ENCODE measurements at places on chromosomes 3 and 15. TPM values are rescaled to one million over a fixed set of nuclear protein-coding genes. Genes with fewer than 3 reads are reported as not detected.
A peak's percentile ranks its signal among the peaks of the same experiment; 100 is the strongest.

- peak; percentile 64 for DNase-seq
These were observed 3.4 kb upstream of the SELENOT start for GRCh38 chr3:150599611-150600297.

SLC28A2 gene
- total RNA-seq, result not detected

GRCh38 chr3:48222616-48223513 lies at the start of gene CAMP:
TSS of gene CAMP (plus strand) at chr3:48223495. CDS start at chr3:48223512, 17 bp downstream.
- peak; percentile 94 for DNase-seq

PLAAT1 gene
- 0.20 TPM for total RNA-seq

DNA sequence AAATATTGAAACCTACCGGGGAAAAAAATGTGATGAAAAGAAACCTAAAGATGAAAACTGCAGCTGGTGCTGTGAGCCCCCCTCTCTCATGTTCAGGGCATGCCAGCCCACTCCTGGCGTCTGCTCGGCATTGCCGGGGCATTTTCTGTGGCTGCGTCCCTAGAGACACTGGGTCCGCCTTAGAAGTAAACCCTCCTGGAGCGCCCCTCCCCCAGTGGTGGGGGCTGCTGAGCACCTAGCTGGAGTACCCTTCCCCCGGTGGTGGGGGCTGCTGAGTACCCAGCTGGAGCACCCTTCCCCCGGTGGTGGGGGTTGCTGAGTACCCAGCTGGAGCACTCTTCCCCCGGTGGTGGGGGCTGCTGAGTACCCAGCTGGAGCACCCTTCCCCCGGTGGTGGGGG lies 24.5 kb upstream of the GABRA5 start:
- DNase-seq, result no peak

- no peak for DNase-seq
These were observed 9.3 kb upstream of the FBLN2 start for GRCh38 chr3:13539671-13540070.

DNA sequence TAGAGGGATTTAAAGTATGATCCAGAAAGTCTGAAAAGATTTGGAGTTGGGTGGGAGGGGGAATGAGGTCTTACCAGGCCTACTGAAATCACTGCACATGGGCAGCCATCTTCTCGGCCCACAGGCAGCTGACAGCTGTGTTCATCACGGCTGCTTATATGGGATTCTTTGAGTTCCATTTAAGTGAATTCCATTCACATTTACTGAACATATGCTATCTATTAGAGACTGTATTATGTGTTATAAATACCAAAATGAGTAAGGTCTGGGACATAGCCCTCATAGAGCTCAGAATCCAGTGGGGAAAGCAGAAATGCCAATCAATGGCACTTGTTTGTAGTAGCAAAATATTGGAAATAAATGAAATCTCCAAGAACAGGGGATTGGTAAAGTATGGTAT lies 91.1 kb downstream of the TRIM42 start:
- no peak for DNase-seq

- peak; percentile 72 for DNase-seq
These were observed 36.2 kb upstream of the C3orf38 start for GRCh38 chr3:88113311-88114162.

KNSTRN gene
- 34.2 TPM for total RNA-seq

CCR1 gene
- 0.15 TPM for total RNA-seq

SLC38A3 gene
- total RNA-seq, result not detected

CAV3 gene
- not detected for total RNA-seq

- no peak for DNase-seq
These were observed 243.7 kb upstream of the LRIG1 start for GRCh38 chr3:66744521-66744920.

DNA sequence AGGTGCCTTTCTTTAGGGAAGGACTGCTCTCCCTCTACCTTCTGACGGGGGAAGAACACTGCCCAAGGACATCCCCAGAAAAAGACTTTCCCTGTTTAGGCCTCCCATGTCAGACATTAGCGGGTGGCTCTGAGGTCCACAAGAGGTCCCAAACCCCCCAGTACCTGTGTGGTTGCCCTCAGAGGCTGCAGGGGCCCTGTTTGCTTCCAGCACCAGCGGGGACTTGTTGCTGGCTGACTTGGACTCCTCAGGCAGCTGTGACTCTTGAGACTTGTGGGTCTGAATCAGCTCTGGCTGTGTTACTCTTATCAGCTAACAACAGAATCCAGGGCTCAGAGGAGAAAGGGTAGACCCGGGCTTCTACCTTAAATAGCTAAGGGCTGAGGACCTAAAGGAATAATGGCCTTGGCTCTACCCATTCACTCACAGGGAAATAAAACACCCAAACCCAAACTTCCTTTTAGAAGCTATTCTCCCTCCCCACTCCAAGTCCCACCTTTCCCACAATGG lies 39.2 kb downstream of the SEMA3G start:
- no peak for DNase-seq

SYNPR gene
- not detected for total RNA-seq

DNA sequence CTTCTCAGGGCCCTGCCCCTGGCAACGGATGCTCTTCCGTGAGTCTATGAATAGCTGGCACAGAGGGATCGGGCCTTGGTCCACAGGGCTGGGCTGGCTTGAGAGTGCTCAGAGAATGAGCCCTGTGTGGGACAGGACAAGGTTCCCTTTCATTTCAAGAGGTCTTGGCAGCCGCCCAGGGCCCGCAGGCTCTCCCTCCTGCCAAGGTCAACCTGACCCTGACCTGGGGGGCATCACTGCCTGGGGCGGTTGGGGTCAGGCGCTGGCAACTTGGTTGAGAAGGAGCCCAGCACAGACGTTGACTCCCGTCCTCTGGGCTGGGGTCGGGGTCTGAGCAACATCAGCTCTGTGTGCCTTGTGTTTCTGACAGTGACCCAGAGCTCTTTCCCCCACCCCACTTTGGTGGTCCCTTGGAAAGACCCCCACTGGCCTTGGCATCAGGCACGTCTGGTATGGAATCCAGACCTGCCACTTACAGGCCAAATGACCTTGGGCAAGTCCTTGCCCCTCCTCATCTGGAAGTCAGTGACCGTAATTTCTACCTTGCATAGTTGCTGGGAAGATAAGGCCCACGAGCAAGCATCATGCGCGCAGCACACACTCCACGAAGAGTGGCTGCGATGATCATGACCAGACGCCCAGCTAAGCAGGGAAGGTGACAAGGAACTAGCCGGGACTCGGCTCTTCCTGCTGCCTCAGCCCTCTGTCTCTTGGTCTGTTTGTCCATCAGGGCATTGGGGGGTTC lies 36.4 kb downstream of the EPHB3 start:
- no peak for DNase-seq

DNA sequence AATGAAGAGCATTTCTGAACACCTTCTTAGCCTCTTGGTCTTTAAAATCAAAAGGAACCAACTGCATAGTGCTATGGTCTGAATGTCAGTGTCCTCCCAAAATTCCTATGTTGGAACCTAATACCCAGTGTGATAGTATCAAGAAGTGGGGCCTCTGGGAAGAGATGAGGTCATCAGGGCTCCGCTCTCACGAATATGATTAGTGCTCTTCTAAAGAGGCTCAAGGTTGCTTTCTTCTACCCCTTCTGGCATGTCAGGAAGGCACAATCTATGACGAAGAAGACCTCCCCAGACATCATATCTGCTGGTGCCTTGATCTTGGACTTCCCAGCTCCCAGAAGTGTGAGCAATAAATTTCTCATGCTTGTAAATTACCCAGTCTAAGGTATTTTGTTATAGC lies 209.5 kb downstream of the MAGI1 start:
- DNase-seq, result no peak

DNA sequence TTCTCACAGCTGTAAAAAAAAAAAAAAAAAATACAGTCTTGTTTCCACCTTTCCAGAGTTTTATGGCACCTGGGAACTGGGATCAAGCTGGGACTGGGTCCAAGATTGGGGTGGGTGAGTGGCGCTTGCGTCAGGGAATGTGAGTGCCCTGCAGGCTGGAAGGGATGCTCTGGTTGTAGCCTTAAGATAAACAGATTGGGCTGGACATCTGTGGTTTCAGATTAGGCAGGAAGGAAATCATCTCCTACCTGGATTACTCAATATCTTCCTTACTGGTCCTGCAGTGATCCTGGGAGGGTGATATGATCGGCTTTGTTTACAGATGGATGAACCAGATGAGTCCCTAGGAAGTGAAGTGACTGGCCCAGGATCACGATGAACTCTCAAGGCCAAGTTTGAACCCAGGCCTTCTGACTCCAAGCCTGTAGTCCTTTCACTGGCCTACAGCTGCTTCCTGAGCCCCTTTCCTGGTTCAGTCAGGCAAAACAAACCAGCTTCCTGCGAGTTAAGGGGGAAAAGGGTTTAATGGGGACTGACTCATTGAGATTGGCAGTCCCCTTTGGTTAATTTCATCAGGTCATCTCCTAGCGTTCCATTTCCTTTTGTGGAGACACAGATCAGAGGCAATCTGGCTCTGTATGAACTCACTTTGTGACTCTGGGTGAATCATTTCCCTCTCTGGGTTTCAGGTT lies 179.8 kb downstream of the THSD4 start:
- DNase-seq, result peak; percentile 100

DNA sequence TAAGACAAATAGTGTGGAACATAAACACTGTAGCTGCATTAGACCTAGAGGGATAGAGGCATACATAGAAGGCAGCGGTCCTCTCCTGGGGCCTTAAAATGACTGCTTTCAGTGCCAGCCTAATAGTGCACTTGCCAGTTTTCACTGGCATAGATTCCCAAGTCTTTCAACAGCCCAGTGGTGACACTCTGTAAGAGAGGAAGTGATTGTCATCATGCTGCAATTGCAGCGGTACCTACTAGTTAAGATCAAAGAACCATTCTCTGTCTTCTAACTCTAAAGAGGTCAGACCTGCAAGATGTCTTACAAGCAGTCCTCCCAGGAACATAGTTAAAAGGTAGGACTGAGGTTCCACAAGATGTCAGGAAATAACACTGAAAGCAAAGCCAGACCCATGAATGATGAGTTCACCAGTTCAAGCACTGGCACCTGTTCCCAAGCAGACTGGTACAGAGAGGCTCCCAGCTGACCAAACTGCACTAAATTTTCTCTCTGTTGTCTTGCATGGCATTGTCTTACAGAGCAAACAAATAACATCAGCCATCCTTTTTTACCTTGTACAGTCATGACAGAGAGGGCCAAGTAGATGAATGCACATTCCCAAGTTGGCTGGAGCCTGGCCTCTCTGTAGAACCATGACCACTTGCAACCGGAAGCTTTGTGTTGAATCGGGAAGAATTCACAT lies 100.5 kb upstream of the SKOR1 start:
- DNase-seq, result no peak

HDC gene
- not detected for total RNA-seq

GRCh38 chr3:137084586-137084985 lies 126.8 kb downstream of the IL20RB start:
- DNase-seq, result no peak

DNA sequence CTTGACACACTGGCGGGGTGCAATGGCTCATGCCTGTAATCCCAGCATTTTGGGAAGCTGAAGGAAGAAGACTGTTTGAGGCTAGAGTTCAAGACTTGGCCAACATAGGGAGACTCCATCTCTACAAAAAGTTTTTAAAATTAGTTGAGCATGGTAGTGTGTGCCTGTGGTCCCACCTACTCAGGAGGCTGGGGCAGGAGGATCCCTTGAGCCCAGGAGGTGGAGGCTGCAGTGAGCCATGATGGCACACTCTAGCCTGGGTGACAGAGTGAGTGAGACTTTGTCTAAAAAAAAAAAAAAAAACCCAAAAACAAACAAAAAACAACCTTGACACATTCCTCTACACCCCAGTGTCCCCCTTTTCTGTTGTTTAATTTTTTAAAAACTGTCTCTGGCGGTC lies 4.0 kb upstream of the ITPKA start:
- DNase-seq, result no peak

DNA sequence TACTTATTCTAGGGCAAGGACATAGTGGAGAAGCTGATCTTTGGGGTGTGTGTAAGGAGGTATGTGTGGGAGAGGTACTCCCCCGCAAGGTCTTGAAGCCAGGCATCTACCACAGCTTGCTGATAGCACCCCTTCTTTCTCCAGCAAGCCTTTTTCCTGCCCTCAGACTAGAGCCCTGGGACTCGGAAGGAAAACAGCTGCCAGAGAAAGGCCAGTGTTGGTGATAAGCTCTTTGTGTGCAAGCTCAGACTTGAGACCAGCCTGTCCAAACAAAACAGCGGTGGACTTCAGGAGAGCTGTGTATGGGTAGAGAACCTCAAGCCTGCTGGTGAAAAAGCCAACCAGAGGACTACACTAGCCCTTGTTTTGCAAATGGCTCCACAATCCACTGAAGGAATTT lies 1028.6 kb downstream of the MCTP2 start:
- no peak for DNase-seq

GRCh38 chr15:40510201-40510600 lies 39.4 kb downstream of the CHST14 start:
- DNase-seq, result no peak

DNA sequence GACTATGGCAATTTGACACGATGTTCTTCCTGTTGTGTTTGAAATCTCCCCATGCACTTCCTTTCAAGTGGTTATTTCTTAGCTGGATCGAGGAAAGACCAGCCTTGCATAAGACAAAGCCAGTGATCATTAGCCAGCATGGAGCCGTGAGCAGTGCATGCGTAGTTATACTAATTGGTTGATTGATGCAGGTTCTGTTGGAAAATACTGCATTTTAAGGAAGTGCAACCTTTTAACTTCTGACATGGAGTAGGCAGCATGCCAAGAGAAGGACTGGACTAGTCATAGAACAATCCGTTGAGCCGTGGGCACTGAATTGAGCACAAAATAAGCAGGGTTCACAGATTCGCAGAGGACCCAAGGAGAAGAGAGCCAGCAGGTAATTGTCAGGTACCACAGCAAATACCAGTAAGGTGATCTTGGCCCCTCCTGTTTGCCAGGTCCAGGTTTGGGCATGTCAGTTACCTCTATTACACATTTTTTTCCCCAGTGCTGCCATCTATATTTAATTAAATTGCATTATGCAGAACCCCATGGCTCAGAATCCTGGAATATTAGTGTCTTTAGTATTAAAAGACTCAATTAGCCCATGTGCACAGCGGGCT lies 29.0 kb upstream of the BCL6 start:
- DNase-seq, result peak; percentile 69

IQCF5 gene
- total RNA-seq, result not detected

ZBTB47 gene
- total RNA-seq, result 39.2 TPM

NBEAL2 gene
- total RNA-seq, result 25.6 TPM

HES1 gene
- 9.4 TPM for total RNA-seq

GRCh38 chr3:24264011-24264410 lies 230.6 kb downstream of the THRB start:
- DNase-seq, result no peak

DNA sequence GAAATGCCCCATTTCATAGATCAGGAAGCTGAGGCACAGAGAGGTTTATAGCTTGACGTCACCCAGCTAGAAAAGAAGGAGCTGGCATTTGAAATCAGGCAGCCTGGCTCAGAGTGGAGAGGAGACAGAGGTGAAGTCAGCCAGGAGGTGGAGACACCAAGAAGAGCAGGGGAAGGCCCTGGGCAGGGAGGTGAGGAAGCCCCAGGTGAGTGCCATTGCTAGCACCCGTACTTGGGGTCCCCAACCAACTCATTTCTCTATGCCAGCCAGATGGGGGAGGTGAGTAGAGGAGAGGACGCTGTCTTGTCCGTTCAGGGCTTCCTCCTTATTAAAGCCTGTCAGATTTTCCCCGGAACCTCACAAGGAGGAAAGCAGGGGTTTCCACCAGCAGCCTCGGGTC lies 149.6 kb upstream of the TLE3 start:
- no peak for DNase-seq

- no peak for DNase-seq
These were observed 56.3 kb downstream of the PPP2R3A start for GRCh38 chr3:136021803-136022202.

NDN gene
- total RNA-seq, result 26.4 TPM

Measured in renal cortical epithelial cell (primary cell).